ENCODE measurements at places on chromosomes 3 and 15.

GRCh38 chr15:64067564-64068030, 21.3 kb upstream of the DAPK2 start:
- peak; percentile 28 for DNase-seq

- no peak for DNase-seq
Observed at GRCh38 chr15:68154923-68155559, 50.1 kb downstream of the CALML4 start.

DNA sequence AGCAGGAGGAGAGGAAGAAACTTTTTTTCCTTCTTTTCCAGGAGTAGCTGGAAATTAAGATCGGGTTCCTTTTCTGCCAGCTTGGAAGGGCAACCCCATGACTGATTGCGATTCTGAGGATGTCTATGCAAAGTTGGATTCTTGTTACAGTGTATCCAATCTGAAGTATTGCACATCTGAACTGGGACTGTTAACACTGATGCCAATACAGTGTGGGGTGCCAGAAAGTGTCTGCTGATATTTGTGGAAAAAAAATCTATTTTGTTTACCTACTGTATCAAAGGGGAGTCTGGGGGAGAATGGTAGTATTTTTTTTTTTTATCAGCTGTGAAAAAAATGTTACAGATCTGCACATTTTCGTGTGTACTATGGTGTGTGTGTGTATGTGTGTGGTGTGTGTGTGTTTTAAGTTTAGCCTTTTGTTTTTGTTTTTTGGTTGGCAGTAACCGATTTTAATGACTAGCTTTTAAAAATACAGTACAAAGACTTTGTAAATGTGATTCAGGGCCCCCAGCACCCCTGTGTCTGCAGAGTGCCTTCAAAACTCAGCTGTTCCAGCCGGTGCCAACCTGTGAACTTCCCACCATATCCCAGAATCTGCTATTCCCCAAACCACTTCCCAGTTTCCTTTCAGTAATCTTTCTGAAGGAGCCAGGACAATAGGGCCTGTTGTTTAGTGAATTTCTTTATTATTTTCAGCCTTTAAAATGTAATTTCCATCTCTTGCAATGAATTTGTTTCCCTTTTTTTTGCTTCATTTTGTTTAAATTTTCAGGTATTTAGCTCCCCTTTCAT, 1.9 kb downstream of the RAP2B start:
- no peak for DNase-seq

- no peak for DNase-seq
Observed at GRCh38 chr15:51403072-51403878, 61.8 kb downstream of the GLDN start.

DNA sequence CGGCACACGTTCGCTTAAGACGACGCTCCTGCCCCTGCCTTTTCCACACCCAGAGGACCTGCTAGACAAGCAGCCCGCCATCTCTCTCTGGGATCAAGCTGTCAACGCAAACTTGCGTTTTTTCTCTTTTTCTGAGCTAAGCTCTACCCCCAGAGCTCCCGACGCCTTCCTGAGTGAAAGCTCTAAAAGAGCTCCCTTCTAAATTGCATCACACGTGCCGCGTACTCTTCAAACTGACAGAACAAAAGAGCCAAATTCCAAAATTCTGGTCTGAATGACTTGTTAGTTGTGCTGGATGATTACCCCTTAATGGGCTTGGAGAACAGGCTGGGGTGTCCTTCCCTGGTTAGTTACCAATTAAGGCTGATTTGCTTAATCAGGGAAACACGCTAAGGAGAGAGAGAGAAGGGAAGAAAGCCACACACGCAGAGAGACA, 81.2 kb downstream of the MDFIC2 start:
- no peak for DNase-seq

GRCh38 chr3:22450786-22451400, 699.9 kb upstream of the ZNF385D start:
- DNase-seq = no peak

DNA sequence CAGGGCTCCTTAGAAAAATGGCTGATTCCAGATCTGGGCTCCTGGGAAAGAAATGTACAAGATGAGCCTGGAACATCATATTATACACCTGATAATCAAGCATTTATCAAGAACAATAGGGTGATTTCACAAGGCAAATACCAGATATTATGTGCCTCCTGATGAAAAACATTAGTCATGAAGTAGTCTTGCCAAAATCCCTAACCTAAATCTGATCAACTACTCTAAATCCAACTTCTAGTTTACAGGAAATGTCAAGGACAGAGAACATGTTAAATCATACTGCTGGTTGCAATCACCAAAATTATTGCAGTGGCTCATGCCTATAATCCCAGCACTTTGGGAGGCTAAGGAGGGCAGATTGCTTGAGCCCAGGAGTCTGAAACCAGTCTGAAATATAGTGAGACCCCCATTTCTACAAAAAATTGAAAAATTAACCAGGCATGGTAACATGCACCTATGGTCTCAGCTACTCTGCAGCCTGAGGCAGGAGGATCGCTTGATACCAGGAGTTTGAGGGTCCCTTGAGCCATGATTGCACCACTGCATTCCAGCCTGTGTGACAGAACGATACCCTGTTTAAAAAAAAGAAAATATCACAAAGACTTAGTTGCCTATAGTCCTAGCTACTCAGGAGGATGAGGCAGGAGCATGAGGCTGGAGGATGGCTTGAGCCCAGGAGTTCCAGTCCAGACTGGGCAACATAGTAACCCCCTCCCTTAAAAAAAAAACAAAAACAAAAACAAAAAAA, 34.9 kb upstream of the ATP13A3 start:
- no peak for DNase-seq

DNA sequence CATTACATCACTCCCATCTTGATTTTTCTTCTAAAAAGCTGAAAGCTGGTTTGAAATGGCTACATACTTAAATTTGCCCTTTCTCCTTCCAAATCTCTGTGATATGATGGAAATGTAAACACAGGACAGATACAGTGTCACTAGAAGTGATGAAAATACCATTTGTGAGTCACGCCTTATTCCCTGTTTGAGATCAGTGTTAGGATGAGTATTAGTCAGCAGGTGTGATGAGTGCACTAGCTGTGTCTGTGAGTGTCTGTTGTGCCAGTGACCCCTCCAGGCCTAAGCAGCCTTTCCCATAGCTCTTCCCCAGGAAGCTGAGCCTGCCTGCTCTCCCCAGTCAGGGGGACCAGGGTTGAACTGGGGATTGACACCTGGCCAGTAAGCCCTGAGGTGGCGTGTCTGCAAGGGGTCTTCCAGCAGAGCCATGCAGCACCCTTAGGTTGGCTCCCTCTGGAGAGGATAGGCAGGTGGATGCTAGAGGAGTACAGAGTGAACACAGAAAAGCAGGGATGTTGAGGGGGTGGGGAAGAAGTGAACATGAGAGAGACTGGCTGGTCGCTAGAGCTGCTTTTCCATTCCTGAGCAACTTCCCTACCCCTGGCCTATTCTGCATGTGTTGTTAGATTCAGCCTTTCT, 92.0 kb downstream of the PDE8A start:
- peak; percentile 2 for DNase-seq

- DNase-seq = no peak
Observed at GRCh38 chr3:119340014-119340413, 45.8 kb downstream of the ARHGAP31 start.

DNA sequence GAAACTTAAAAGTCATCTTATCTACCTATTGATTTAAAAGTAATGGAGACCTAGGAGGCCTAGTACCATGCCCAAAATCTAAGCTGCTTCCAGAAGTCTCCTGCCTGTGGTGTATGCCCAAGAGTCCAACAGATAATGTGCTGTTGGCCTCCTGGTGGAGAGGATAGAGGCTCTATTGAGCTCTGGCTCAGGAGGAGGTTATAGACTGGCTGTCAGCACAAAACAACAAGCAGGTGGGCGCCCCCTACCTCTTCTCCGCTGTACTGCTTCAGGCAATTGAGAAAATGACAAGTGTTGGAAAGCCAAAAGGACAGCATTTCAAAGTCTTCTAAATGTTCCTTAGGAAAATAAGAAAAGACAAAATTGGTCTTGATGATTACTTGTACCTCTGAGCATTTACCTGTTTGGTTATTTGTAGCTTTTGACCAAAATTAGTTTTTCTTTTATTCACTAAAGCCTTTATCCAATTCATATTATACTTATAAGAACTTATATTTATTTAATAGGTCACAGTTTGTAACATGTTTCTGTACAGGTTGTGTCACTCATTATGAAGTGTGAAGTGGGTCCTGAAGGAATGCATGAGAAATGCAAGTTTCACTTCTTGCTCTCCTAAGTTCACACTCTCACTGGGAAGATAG, 17.2 kb upstream of the GNB5 start:
- DNase-seq = peak; percentile 37

DNA sequence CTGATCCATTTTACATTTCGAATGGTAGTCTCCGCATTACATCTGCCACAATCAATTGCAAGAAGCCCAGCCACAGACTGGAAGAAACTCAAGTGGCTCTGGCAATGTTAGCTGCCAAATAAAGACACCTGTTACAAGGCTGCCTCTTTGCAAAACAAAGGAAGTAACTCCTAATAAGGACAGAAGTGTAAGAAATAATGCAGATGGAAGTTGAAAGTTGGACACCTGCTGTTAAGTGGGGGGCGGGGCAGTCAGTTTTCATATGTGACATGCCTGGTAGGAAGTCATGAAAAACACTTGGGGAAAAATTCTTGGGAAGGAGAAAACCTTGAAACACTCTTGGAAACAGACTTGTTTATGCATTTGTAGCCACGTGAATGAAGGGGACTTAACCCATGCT, 54.1 kb upstream of the ATP2C1 start:
- DNase-seq = no peak

DNA sequence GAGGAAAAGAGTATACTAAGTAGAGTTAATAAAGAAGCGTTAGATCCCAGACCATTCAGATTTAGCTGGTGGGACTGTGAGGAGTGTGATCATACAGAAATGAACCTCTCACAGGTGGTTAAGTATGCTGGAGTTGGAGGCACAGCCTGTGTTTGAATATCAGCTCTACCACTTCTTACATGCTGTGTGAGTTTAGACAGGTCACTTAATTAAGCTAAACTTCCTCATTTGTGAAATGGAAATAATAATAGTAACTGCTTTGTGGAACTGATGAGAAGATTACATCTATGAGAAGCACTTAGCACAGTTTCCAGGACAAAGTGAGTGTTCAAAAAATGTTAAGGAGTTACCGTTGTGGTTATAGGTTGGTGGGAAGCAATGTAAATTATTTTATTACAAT, 8.4 kb downstream of the ACP3 start:
- DNase-seq = no peak

GRCh38 chr3:40068636-40069035, 240.9 kb upstream of the EIF1B start:
- no peak for DNase-seq

DNA sequence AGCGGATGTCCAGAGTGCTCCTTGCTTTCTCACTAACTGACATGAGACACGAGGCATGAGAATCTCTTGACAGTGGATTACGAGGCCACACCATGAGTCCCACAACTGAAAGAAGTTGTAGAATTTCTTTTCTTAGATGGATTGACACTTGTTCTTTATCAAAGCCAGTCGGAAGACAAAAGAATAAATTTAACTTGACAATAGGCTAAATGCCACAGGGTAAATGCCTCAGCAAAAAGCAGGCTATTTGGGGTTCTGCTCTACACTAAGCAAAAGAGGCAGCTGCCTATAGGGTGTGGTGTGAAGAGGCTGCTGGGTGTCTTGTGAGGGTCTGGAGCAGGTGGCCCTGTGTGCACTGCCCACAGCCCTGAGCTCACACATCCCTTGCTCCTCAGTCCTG, 135.1 kb upstream of the SEMA6D start:
- no peak for DNase-seq

DNA sequence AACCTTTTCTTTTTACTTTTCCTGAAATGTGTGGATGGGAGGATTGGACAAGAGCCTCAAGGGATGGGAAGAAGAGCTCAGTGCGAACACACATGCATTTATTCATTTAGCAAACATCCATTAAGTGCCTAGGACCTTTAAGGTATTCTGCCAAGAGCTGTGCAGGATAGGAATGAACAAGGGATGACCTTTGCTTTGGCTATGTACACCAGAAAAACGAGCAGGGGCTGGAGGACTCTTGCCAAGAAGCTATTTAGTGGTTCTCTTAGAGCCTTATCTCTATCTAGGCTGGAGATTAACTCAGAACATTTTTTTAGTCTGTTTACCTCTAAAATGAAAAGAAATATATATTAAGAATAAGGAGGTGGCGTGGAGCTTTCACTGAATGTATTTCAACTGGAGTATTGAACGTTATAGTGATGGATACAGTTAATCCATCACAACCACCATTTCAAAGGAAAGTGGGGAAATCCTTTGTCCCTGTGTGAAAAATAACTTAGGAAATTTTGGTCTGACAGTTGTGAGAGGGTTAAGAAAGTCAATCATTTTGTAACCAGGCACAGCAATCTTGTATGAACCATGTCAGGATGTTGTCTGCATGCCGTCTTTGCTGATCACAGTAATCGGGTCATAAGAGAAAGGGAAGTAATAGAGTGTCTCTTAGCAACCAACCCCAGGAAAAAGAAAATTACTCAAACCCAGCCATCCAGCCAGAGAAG, 279.0 kb downstream of the LPP start:
- no peak for DNase-seq

- DNase-seq = no peak
Observed at GRCh38 chr3:139689708-139690228, 12.0 kb upstream of the NMNAT3 start.

DNA sequence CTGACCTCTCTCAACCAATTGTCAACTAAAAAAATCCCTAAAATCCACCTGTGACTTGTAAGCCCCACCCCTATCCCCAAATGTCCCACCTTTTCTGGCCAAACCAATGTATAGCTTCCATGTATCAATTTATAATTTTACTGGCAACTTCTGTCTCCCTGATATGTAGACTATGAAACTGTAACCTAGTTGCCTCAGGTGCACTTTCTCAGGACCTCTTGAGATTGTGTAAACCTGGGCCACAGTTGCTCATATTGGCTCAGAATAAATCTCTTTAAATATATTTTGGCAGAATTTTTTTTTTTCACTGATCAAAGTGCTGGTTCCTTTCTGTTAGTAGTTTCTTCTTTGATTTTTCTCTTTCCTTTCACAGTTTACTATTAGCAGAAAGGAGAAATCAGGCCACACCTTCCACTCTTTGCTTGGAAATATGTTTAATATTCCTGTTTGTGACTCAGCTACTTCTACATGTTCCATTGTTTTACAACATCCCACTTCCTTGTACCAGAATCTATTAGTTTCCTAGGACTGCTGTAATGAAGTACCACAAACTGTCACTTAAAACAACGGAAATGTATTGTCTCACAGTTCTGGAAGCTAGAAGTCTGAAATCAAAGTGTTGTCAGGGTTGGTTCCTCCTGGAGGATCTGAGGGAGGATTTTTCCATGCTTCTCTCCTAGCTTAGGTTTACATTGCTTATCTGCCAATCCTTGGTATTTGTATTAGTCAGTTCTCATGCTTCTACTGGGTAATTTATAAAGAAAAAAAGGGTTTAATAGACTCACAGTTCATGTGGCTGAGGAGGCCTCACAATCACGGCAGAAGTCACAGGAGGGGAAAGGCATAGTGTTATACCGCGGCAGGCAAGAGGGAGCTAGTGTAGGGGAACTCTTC, 801.2 kb upstream of the ARPP21 start:
- no peak for DNase-seq

DNA sequence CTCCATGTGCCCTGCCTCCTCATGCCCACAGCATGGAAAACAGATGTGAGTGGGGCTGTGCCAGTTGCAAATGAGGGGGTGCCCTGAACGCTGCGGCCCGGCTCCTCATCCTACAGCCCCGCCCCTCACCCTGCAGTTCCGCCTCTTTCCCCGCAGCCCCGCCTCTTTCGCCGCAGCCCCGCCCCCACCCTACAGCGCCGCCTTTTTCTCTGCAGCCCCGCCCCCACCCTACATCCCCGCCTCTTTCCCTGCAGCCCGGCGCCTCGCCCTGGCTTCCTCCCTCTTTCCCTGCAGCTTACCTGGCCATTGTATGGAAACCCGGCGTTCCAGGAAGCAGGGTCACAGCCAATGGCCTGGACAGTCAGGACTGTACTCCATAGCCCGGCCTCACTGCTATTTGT, 284.9 kb downstream of the TLE3 start:
- DNase-seq = no peak

Measured in stimulated activated CD4-positive, alpha-beta T cell treated with anti-CD3 and anti-CD28 coated beads, Interleukin-1b, Interleukin-23, amount 100 ng/mL, for 24 hours (primary cell).